Thyroid gland (tissue), 4 donors: ENCODE measurements at places on chromosomes 13 and 19. TPM values are rescaled to one million over a fixed set of nuclear protein-coding genes. Genes with fewer than 3 reads are reported as not detected.

Gene ZNF878
- total RNA-seq = 0.67 TPM

Gene ZNF382
- total RNA-seq = 16.8 TPM

Gene ZNF865
- 12.6 TPM for total RNA-seq

Gene MIR17HG
- total RNA-seq = 2.2 TPM

Gene RAB3A
- total RNA-seq = not detected

Gene F7
- not detected for total RNA-seq

Gene PRR22
- total RNA-seq = 0.54 TPM

Gene LILRB2
- total RNA-seq = 0.67 TPM

Gene PCDH20
- total RNA-seq = 0.27 TPM

Gene GADD45B
- total RNA-seq = 191 TPM

Gene RAP2A
- 15.8 TPM for total RNA-seq

Gene CEACAM8
- not detected for total RNA-seq

Gene LIM2
- total RNA-seq = not detected

Gene AXL
- total RNA-seq = 44.1 TPM

Gene KLK14
- not detected for total RNA-seq

Gene NLRP9
- total RNA-seq = not detected

Gene ATP7B
- total RNA-seq = 5.9 TPM

Gene CD33
- 0.54 TPM for total RNA-seq

Gene GRK1
- 3.1 TPM for total RNA-seq

Gene OR7C1
- under 0.01 TPM for total RNA-seq

Gene SLC25A23
- 161 TPM for total RNA-seq

Gene PABPC3
- total RNA-seq = not detected

Gene SLC25A41
- not detected for total RNA-seq

Gene MBD3L2
- total RNA-seq = not detected

Gene FNDC3A
- total RNA-seq = 90.3 TPM

Gene ECSIT
- total RNA-seq = 77.5 TPM

Gene CLDND2
- total RNA-seq = not detected

Gene ZNF563
- 12.2 TPM for total RNA-seq

Gene MYO1F
- 6.8 TPM for total RNA-seq

Gene SCAF1
- total RNA-seq = 26.2 TPM

Gene ZNF829
- 4.3 TPM for total RNA-seq

Gene CYSLTR2
- 3.0 TPM for total RNA-seq

Gene CERS1
- 0.63 TPM for total RNA-seq

Gene ATP8A2
- 0.13 TPM for total RNA-seq

Gene SYCN
- total RNA-seq = not detected

Gene LILRB3
- total RNA-seq = 4.4 TPM

Gene LCP1
- total RNA-seq = 8.7 TPM

Gene ZNF540
- total RNA-seq = 12.4 TPM

Gene TMEM147
- 190 TPM for total RNA-seq

Gene IL12RB1
- total RNA-seq = 1.1 TPM

Gene LRRC25
- 1.7 TPM for total RNA-seq

Gene SPACA6
- 19.5 TPM for total RNA-seq

Gene CD70
- total RNA-seq = not detected
